ENCODE measurements at places on chromosomes 5 and 9. TPM values are rescaled to one million over a fixed set of nuclear protein-coding genes. Genes with fewer than 3 reads are reported as not detected.

The TMEM252 gene
- total RNA-seq: not detected

The NIM1K gene
- 1.1 TPM for total RNA-seq

The GLRA1 gene
- total RNA-seq: not detected

The TNC gene
- total RNA-seq: 0.18 TPM

The KCNIP1 gene
- total RNA-seq: not detected

The IL9 gene
- not detected for total RNA-seq

The COQ4 gene
- 30.5 TPM for total RNA-seq

The ENTREP1 gene
- 0.81 TPM for total RNA-seq

The TENT4A gene
- total RNA-seq: 19.0 TPM

The FOXD4L5 gene
- not detected for total RNA-seq

The CDK7 gene
- 37.2 TPM for total RNA-seq

The PHYHD1 gene
- total RNA-seq: 22.2 TPM

The PCDHB10 gene
- total RNA-seq: 0.16 TPM

The DMRT2 gene
- total RNA-seq: not detected

The PCDHGB6 gene
- 2.1 TPM for total RNA-seq

The GZMA gene
- total RNA-seq: not detected

The NFIB gene
- 81.8 TPM for total RNA-seq

The LCN10 gene
- total RNA-seq: not detected

The IRX2 gene
- total RNA-seq: 0.72 TPM

The DMRTA1 gene
- total RNA-seq: not detected

The ANXA2R gene
- 0.97 TPM for total RNA-seq

The WNT8A gene
- total RNA-seq: not detected

The SLC6A3 gene
- not detected for total RNA-seq

The SPATA31A3 gene
- not detected for total RNA-seq

The CAPSL gene
- not detected for total RNA-seq

The IL13 gene
- not detected for total RNA-seq

The ARL10 gene
- total RNA-seq: 5.6 TPM

The IL17B gene
- not detected for total RNA-seq

The PTRH1 gene
- total RNA-seq: 24.6 TPM

The IFNB1 gene
- total RNA-seq: not detected

The OLFM1 gene
- total RNA-seq: 2.7 TPM

The ADGRV1 gene
- total RNA-seq: not detected

The NRARP gene
- total RNA-seq: 0.18 TPM

The MEGF10 gene
- not detected for total RNA-seq

The ENG gene
- 620 TPM for total RNA-seq

The OTP gene
- total RNA-seq: not detected

The NOL6 gene
- 33.5 TPM for total RNA-seq

The ARHGEF39 gene
- total RNA-seq: 0.18 TPM

The IRX1 gene
- total RNA-seq: 3.4 TPM

The MARCHF11 gene
- total RNA-seq: not detected

The NINJ1 gene
- total RNA-seq: 19.5 TPM

The PCDHA13 gene
- not detected for total RNA-seq

The DNLZ gene
- total RNA-seq: 11.3 TPM

The PKD2L2 gene
- not detected for total RNA-seq

The DOK3 gene
- total RNA-seq: 2.3 TPM

Measured in cardiac atrium fibroblast (primary cell).